A549 treated with Mapracorat at 1 μM for 4 hours (cell line): ENCODE measurements at places on chromosomes 11 and 22. TPM values are rescaled to one million over a fixed set of nuclear protein-coding genes. Genes with fewer than 3 reads are reported as not detected.

Gene TUBA8
- 0.26 to 1.2 TPM (median 0.85 TPM) in 5 replicates for total RNA-seq

Gene TEF
- 0.80 to 1.3 TPM (median 1.1 TPM) in 5 replicates for total RNA-seq

Gene MS4A4A
- total RNA-seq: not detected in 5 replicates

Gene GAB4
- not detected in 5 replicates for total RNA-seq

Gene MPEG1
- total RNA-seq: not detected in 5 replicates

Gene CRYBB2
- not detected in 5 replicates for total RNA-seq

Gene NFAM1
- not detected in 5 replicates for total RNA-seq

Gene VSIG10L2
- not detected in 5 replicates for total RNA-seq

Gene TMPRSS6
- total RNA-seq: 0.05 TPM in 1 of 5 replicates, not detected in the others

Gene HBG2
- total RNA-seq: not detected in 5 replicates

Gene OR51B5
- total RNA-seq: 0.13 TPM in 2 of 5 replicates, not detected in the others
